DMS79 treated with DMSO at 0.1 percent for 48 hours (cell line): ENCODE measurements at places on chromosomes 11 and 22.
A peak's percentile ranks its signal among the peaks of the same experiment; 100 is the strongest.

GRCh38 chr22:24843048-24843447, 37.0 kb downstream of the SGSM1 start:
- no peak for DNase-seq

- DNase-seq: no peak
Observed at GRCh38 chr11:120259988-120260565, 20.1 kb downstream of the POU2F3 start.

DNA sequence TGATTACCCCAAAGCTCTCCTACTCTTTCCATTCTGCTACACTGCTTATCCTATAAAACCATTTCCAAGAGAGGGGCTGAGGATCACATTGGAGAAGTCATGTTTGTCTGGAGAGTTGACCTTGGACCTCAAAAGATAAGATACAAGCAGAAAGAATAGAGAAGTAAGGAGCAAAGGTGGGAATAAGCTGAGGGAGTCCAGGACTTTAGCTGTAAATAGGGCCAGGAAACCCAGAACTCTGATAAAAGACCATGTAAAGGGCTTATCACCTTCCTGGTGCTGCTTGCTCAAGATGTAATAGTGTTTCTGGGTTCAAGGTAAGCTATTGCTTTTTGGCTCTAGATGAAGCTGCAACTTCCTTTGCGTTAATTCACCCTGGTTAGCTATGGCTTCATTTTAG, 32.8 kb upstream of the CCDC90B start:
- DNase-seq: no peak

GRCh38 chr11:2202071-2202899, 30.7 kb upstream of the TH start:
- no peak for DNase-seq

- DNase-seq: no peak
Observed at GRCh38 chr22:49976439-49977175, 16.0 kb downstream of the PIM3 start.

- no peak for DNase-seq
Observed at GRCh38 chr11:68598816-68599653, 85.3 kb upstream of the GAL start.

DNA sequence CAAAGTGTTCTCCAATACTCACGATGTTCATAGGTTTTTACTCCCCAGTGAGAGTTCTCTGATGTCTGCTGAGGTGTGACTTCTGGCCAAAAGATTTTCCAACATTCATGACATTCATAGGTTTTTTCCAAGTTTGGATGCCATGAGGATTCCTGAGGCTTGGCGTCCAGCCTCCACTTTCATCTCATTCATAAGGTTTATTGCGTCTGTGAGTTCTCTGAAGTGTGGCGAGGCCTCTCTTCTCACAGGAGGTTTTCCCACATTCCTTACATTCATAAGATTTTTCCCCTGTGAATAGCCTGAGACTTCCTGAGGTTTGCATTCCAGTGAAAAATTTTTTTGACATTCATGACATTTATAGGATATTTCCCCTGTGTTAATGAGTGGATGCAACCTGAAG, 1014.1 kb downstream of the LRRC4C start:
- DNase-seq: no peak

GRCh38 chr11:126113515-126113957, 50.9 kb upstream of the CDON start:
- peak; percentile 93 for DNase-seq
